ENCODE measurements at places on chromosomes 7 and 10. TPM values are rescaled to one million over a fixed set of nuclear protein-coding genes. Genes with fewer than 3 reads are reported as not detected.

Gene VIPR2
- 13.4 TPM for total RNA-seq

Gene XRCC2
- total RNA-seq: 0.20 TPM

Gene PAXIP1
- 6.2 TPM for total RNA-seq

Gene SAMD9L
- total RNA-seq: 4.1 TPM

Gene MNX1
- not detected for total RNA-seq

Gene EVX1
- total RNA-seq: not detected

DNA sequence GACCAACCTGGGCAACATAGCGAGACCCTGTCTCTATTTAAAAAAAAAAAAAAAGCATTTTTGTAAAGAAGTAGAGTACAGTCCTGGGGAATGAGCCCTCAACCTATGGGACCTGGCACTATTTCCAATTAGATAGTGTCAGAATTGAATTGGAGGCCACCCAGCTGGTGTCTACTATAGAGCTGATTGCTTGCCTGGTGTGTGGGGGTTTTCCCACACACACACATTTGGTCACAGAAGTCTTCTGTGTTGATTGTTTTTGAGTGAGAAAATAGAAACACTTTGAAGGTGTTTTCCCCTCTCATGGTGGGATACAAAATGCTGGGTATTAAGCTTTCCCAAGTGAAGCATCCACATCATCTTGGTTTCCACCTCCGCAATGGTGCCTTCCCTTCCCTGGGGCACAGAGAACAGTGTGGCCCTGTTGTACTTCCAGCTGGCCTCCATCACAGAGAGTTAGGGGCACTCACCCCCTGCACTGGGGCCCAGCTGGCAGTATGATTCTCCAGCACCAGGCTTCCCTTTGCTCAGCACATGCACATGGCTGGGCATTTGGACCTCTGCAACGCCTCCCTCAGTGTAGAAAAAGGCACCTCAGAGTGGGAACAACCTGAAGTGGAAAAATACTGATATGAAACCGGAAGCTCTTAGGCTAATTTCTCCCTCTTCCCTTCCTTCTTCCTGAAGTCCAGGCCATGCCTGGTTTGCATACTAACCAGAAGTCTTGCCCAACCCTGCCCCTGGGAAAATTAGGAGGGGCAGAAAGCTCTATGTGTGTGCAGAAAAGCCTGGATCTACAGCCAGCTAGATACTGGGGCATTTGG, 10.7 kb upstream of the NFKB2 start:
- DNase-seq: no peak

DNA sequence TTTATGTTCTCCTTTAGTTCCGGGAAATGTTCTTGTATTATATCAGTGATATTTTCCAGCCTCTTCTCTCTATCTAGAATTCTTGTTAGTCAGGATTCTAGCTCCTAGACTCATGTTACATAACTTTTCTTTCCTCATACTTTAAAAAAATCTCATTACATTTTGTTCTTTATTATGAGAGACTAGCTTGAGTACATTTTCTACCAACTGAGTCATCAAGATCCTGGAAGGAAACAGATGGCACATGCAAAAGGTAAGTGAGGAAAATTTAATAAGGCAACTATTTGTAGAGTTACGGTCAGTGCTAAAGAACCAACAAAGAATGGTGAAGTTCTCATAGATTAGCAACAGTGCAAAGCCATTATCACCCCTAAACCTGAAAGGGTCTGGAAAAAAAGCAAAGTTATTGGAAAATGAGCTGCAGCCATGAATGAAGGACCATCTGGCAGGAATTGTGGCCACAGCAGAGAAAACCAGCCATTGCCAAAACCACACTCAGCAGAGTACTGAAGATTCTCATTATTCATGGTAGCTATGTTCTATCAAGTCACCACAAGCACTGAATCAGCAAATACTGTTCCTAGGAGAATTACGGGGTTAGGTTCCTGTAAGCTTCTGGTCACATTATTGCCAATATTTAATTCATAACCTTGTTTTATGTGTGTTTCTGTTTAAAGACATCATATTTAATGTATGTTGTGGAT, 98.3 kb upstream of the C7orf33 start:
- DNase-seq: no peak

DNA sequence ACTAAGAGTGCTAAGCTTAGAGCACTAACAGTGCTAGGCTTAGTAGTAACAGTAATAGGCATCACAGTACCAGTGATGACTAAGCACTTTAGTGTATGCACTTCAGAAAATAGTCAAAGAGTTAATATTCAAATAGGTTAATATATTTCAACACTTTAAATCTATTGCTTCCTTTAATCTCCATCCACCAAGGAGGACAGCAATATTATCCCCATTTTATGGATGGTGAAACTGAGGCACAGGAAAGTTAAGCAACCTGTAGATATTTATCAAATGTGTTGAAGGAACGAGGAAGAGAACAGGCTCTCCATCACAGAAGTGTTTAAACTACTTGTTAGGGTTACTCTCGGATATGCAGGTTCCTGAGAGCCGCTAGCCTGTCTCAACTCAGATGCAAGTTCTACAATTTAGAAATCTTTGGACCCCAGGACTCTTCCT, 165.5 kb downstream of the PRKAG2 start:
- DNase-seq: no peak

DNA sequence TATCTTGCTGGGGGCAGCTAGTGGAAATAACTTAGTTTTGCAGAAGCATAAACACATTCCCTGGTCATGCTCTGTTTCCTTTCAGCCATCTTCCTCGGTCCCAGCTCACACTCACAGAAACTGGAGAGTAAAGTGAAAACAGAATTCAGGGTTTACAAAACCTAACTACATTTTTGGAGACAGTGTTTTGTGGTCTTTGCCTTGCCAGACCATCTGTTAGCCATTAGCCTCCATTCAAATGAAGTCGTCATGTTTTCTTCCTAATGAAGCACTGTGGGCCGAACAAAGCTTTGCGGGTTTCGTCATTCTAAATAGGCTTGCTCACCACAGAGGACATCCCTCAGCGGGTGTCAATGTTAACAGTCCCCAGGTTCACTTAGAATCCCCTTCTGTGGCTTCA, 214.6 kb upstream of the TMEM72 start:
- DNase-seq: no peak

Data from right atrium auricular region (tissue), 2 donors.